ENCODE measurements at places on chromosomes 16 and 17. TPM values are rescaled to one million over a fixed set of nuclear protein-coding genes. Genes with fewer than 3 reads are reported as not detected.

Gene KRT12
- not detected for total RNA-seq

Gene RHBDL3
- total RNA-seq: 0.13 TPM

Gene OTOA
- total RNA-seq: under 0.01 TPM

Gene TNFRSF17
- total RNA-seq: not detected

Gene MPG
- 187 TPM for total RNA-seq

Gene GLIS2
- 0.39 TPM for total RNA-seq

Gene PRAC2
- not detected for total RNA-seq

Gene APOH
- not detected for total RNA-seq

Gene FBXW10
- not detected for total RNA-seq

Gene MT1E
- total RNA-seq: 108 TPM

Gene ADAM11
- 0.38 TPM for total RNA-seq

Gene KRT10
- total RNA-seq: 2.3 TPM

Gene METTL23
- total RNA-seq: 22.1 TPM

Gene C17orf50
- total RNA-seq: not detected

Gene EVPLL
- total RNA-seq: not detected

Gene SEPTIN12
- not detected for total RNA-seq

Gene DPEP3
- total RNA-seq: 0.13 TPM

Gene PRSS27
- 0.13 TPM for total RNA-seq

Gene TEX19
- total RNA-seq: not detected

Gene NR1D1
- total RNA-seq: 0.77 TPM

Gene FDXR
- total RNA-seq: 21.6 TPM

Gene NGFR
- under 0.01 TPM for total RNA-seq

Gene SSTR5
- total RNA-seq: 0.38 TPM

Gene ZNF750
- under 0.01 TPM for total RNA-seq

Gene HSD11B2
- not detected for total RNA-seq

Gene CYBC1
- total RNA-seq: 30.6 TPM

Gene NOS2
- total RNA-seq: 0.51 TPM

Gene SP6
- 2.3 TPM for total RNA-seq

Gene APOBR
- not detected for total RNA-seq

Gene TMED6
- total RNA-seq: not detected

Gene PRCD
- 0.39 TPM for total RNA-seq

Gene CHST6
- total RNA-seq: 0.64 TPM

Gene WBP2
- total RNA-seq: 22.3 TPM

Gene PTGES3L
- total RNA-seq: 0.13 TPM

Gene TP53TG3
- not detected for total RNA-seq

Gene FBXW10B
- not detected for total RNA-seq

Gene KRTAP4-3
- total RNA-seq: not detected

Gene HOXB13
- total RNA-seq: not detected

Gene NEUROD2
- total RNA-seq: not detected

Gene SKAP1
- total RNA-seq: not detected

Gene VWA3A
- total RNA-seq: not detected

All from dermis microvascular lymphatic vessel endothelial cell (primary cell).